ENCODE measurements at places on chromosomes 1 and 21.

DNA sequence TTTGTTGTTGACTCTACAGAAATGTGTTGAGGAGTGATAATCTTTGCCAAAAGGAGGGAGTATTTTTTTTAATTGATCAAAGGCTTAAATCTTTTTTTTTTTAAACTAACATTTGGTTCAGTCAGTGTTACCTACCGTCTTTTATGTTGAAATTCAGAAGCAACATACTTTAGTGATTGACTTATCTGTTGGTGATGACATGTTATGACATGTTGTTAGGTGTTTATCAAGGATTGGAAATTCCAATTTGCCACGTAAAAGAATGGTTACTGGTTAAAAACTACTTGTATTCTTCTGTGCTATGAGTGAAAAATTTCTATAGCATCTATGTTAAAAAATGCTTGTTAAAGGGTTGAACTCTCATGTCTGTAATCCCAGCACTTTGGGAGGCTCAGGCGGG is 61.2 kb downstream of the DNM3 start:
- DNase-seq, result no peak

DNA sequence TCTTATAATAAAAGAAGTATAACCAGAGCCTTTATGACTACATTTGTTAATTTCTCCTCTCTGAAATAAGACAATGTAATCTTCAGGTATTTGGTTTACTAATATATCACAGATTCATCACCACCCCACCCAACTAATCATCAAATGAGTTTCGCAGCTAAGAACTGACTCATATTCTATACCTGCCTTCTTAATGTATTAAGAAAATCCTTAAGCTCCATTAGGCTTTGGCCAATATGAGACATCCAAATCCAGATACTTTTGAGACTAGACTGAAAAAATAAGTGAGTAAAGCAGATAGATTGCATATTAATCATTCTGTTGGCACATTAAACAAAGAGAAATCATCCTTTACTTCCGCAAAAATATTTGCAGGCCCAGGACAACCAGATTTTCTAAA is 18.7 kb upstream of the FMO2 start:
- DNase-seq, result no peak

DNA sequence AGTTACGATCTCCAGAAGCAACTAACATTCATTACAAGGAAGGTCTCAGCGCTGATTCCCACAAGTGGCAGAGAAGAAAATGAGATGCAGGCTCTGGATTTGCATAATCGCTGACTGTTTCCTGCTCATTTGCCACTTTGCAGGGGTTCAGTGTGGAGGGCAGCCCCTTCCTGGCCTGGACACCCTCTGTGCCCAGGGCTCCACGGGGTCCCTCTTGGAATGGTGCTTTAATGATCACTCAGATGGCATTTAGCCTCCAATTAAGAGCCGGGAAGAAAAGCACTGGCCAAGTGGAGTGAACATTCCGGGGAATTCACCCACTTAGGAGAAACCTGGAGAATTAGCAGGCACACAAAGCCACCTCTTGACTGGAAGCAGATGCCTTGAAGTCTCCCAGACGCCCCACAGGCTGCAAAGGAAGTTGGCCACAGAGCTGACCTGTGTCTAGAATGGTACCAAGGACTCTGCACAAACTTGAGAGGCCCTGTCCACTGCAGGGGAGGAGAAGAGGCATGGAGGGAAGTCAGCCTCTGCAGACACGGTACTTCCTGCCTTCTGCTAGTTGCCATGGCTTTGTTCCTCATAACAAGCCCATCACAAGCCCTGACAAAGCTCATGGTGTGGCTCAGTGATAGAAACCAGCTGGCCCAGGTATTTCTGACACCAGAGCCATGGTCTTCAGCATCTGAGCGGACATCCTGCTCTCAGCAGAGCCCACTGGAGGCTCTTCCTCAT is 157.2 kb downstream of the KAZN start:
- DNase-seq, result no peak

GRCh38 chr1:8643542-8644536 is 173.6 kb downstream of the RERE start:
- DNase-seq, result no peak

DNA sequence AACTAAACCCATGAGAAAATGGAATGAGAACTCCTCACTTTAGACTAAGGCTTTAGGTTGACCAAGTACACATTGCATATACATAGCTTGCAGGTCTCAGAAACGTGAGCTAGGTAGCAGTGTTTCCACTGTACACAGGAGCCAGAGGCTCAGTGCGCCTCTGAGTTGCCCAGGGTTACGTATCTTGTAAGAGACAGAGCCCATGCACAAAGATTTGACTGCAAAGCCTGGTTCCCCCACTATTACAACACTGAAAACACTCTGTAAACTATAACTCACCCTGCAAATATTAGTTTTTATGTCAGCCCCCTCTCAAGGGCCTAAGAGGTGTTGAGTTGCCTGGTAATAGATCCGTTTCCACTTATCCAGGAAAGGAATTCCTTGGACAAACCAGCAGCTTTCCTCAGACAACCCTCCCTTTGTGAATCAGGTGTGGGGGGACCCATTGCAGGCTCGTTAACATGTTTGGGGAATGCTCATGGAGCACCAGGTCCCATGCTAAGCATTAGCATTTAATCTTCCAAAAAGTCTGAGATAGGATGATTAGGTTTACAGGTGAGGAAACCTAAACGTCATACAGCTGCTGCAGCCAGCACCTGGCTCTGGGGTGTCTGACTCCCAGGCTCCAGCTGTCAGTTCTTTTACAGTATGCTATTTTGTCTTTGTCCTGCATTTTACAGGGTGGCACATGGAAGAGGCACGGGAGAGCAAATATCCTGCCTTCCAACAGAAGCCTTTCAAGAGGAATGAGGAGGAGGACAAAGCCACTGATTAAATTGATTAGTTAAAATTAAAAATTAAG is 25.7 kb downstream of the TENT5C start:
- DNase-seq, result no peak

All from stimulated activated naive CD4-positive, alpha-beta T cell treated with Interleukin-2 at 50 U/mL for 16 hours (primary cell).